GM23248 (cell line): ENCODE measurements at places on chromosomes 1 and 21. TPM values are rescaled to one million over a fixed set of nuclear protein-coding genes. Genes with fewer than 3 reads are reported as not detected.

CASP9 gene
- total RNA-seq: 15.8 and 18.5 TPM in 2 replicates

XCL2 gene
- total RNA-seq: not detected in 2 replicates

UBASH3A gene
- total RNA-seq: not detected in 2 replicates

- no peak for DNase-seq
These were observed 25.0 kb downstream of the RBM15 start for GRCh38 chr1:110364221-110364620.
